ENCODE measurements at places on chromosomes 3 and 15.

GRCh38 chr3:53592862-53593261, 98.5 kb downstream of the CACNA1D start:
- no peak overlapping the region for H3K27ac ChIP-seq
- H3K4me1 ChIP-seq: peaks cover 13% of the 10 kb centered on the region
- no peaks in the 10 kb centered on the region for H3K36me3 ChIP-seq
- peak; percentile 37 for ATAC-seq

DNA sequence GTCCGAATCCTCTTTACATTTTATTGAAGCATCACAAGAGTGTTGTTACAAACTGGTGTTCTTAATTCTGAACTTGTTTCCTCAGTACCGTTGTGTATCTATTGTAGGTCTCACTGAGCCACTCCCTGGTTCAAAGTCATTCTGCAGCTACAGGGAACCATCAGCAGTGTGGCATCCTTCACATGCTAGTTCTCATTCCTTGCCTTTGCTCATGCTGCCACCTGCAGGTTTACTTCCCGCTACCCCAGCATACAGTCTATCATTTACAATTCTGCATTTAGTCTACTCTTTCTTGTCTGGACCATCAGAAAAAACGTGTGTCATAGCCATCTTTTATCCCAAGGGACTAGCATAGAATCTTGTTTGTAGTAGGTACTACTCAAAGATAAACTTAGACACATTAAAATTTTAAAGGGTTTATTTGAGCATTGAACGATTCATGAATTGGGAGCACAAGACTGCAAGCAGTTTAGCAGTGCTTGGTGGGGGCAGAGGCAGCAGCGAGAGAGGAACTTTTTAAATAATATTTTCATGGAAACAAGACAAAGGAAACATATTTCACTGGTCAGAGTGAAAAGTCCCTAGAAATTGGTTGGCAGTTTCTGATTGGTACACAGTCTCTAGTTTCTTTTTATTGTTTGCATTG, 402.1 kb downstream of the CADM2 start:
- peak; percentile 48 for ATAC-seq
- H3K4me1 ChIP-seq: no peaks in the 10 kb centered on the region
- H3K36me3 ChIP-seq: no peaks in the 10 kb centered on the region
- no peak overlapping the region for H3K4me3 ChIP-seq

DNA sequence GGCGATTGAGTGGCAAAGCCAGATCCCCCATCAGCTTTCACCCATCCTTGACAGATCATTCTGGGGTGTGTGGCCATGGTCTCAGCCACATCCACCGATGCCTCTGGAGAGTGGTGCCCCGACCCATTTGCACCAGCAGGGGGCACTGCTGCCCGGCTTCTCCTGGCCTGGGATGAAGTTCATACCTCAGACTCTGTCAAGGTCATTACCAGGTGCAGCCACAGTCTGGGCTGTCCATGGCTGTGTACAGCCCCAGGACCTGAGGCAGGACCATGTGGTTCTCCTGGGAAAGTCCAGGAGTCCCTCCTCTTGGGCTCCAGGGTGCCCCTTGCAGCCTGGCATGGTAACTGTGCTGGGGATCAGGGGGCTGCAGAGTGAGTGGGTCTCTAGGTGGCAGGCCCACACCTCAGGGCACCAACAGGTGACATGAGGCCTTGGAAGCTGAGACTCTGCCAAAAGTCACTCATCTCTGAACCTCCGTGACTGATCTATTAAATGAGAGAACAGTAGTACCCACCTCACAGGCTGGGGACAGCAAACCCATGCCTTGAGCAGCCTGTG, 67.2 kb downstream of the CACNA2D2 start:
- no peaks in the 10 kb centered on the region for H3K4me1 ChIP-seq
- no peaks in the 10 kb centered on the region for H3K36me3 ChIP-seq
- peaks cover 29% of the 10 kb centered on the region for H3K27me3 ChIP-seq
- H3K4me3 ChIP-seq: no peak overlapping the region
- H3K27ac ChIP-seq: no peak overlapping the region

DNA sequence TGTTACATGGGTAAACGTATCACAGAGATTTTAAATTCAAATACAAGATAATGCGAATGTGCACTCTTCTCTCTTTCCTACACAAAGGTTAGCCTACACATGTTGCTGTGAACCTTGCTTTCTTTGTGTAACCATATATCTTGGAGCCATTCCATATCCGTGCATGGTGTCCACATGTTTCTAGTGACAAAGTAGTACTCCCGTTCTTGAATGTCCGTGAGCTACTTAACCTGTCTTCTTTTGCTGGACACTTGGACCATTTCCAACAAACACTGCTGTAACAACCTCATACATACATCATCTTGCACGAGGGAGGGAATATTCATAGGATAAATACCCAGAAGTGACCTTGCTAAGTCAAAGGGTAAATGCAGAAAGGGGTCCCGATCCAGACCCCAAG, 75.0 kb downstream of the STRIT1 start:
- H3K4me3 ChIP-seq: no peak overlapping the region
- no peaks in the 10 kb centered on the region for H3K27me3 ChIP-seq
- no peaks in the 10 kb centered on the region for H3K36me3 ChIP-seq
- H3K4me1 ChIP-seq: no peaks in the 10 kb centered on the region
- ATAC-seq: no peak
- H3K27ac ChIP-seq: no peak overlapping the region

GRCh38 chr3:72163809-72164634, 379.1 kb upstream of the PROK2 start:
- peaks cover 4% of the 10 kb centered on the region for H3K36me3 ChIP-seq
- H3K4me1 ChIP-seq: peaks cover 46% of the 10 kb centered on the region
- H3K27ac ChIP-seq: peak overlapping the region; percentile 40
- ATAC-seq: peak; percentile 96
- peak overlapping the region; percentile 30 for H3K4me3 ChIP-seq

DNA sequence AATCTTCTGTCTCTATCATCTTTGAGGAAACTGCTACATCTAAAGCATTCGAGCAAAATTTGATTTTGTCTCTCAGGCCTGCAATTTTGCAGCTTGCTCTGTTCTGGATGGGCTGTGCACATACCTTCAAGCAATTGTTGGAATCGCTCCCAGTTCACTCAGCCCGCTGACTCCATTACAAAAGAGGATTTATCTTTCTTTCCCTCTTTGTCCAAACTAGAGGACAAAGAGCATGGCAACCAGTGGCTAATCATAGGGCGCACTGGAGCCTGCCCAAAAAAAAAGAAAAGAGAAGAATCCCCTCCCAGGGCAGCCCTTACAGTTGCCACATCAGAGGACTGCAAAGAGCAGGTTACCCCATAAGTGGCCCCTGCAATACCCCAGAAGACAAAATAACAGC, 49.0 kb upstream of the DUT start:
- no peak overlapping the region for H3K4me3 ChIP-seq
- H3K27ac ChIP-seq: no peak overlapping the region
- no peaks in the 10 kb centered on the region for H3K36me3 ChIP-seq
- peaks cover 6% of the 10 kb centered on the region for H3K4me1 ChIP-seq

DNA sequence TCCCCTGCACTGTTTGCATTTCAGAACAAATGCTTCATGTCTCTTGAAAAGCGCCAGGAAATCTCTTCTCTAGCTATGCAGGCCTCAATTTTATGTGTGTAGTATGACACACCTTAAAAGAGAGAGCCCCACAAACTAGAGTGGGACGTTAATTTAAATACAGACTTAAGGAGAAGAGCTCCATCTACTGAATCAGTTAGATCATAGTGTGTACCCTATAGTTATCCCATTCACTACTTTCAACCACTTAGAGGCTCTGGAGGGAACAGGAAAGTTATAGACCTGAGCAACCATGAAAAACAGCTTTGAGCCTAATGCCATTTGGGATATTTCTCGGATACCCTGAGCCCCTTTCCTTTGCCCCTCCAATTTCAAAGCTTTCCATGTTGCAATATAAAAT, 153.7 kb downstream of the TIGIT start:
- ATAC-seq: peak; percentile 63
- peak overlapping the region; percentile 89 for H3K27ac ChIP-seq
- H3K36me3 ChIP-seq: peaks cover 3% of the 10 kb centered on the region
- peak overlapping the region; percentile 69 for H3K4me3 ChIP-seq
- no peaks in the 10 kb centered on the region for H3K27me3 ChIP-seq

DNA sequence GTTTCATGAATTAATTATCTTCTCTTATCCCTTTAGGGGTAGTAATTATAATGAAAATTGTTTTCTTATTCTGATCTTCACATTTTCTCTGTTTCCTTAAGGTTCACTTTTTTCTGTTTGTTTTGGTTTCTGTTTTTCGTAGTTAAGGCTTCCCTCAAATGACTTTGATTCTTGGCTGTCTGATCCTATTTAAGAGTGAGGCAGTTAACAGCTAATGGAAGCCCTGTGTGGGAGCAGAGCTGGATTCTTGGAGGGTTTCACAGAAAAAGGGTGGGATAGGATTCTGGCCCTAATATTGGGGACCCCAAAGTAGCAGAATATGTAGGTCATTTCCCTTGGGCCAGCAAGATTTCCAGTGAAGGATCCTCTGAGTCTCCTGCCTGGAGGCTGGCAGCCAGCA, 6.8 kb upstream of the AMOTL2 start:
- no peak for ATAC-seq
- H3K27ac ChIP-seq: no peak overlapping the region
- H3K36me3 ChIP-seq: no peaks in the 10 kb centered on the region
- peaks cover 14% of the 10 kb centered on the region for H3K4me1 ChIP-seq
- no peak overlapping the region for H3K4me3 ChIP-seq
- peaks cover 21% of the 10 kb centered on the region for H3K27me3 ChIP-seq

- H3K36me3 ChIP-seq: no peaks in the 10 kb centered on the region
- no peak overlapping the region for H3K4me3 ChIP-seq
- no peak overlapping the region for H3K27ac ChIP-seq
Observed at GRCh38 chr3:31013843-31014242, 119.4 kb upstream of the GADL1 start.

- H3K4me3 ChIP-seq: no peak overlapping the region
- H3K36me3 ChIP-seq: no peaks in the 10 kb centered on the region
- no peak for ATAC-seq
- H3K27me3 ChIP-seq: no peaks in the 10 kb centered on the region
- no peaks in the 10 kb centered on the region for H3K4me1 ChIP-seq
Observed at GRCh38 chr3:78041486-78041885, 1001.6 kb downstream of the ROBO2 start.

GRCh38 chr3:31505371-31506048, 27.2 kb upstream of the STT3B start:
- no peaks in the 10 kb centered on the region for H3K36me3 ChIP-seq
- no peak overlapping the region for H3K4me3 ChIP-seq
- no peak overlapping the region for H3K27ac ChIP-seq

Measured in stimulated activated memory B cell treated with anti-CD40 and anti-IgM and Interleukin-4, amounts not matched to agents 10 μg/mL and 1 μg/mL and 100 μg/mL, for 72 hours (primary cell).